ENCODE measurements at places on chromosomes 16 and 17.

DNA sequence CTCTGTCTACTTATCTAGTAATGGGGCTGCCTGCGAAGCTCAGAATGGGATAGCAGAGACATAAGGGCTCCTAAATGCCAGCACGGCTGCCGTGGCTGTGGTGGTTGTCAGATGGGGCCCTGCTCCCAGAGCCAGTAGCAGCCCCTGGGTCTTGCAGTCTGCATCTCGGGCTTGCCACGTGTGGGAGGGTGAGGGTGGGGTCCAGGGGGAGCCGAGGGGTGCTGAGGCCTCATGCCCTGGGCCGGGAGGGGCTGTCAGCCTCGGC lies 88.8 kb upstream of the GSE1 start:
- H3K4me3 ChIP-seq = no peak overlapping the region
- no peaks in the 10 kb centered on the region for H3K27me3 ChIP-seq
- H3K36me3 ChIP-seq = no peaks in the 10 kb centered on the region
- H3K27ac ChIP-seq = no peak overlapping the region

- no peak for DNase-seq
- no peak overlapping the region for H3K4me3 ChIP-seq
- H3K36me3 ChIP-seq = no peaks in the 10 kb centered on the region
- H3K4me1 ChIP-seq = no peaks in the 10 kb centered on the region
These were observed 40.1 kb downstream of the MPHOSPH6 start for GRCh38 chr16:82129881-82130280.

GRCh38 chr17:1073241-1073962 lies 76.5 kb downstream of the TIMM22 start:
- DNase-seq = no peak
- no peaks in the 10 kb centered on the region for H3K4me1 ChIP-seq
- no peaks in the 10 kb centered on the region for H3K27me3 ChIP-seq
- no peak overlapping the region for H3K27ac ChIP-seq

GRCh38 chr17:68544111-68544915 lies 32.1 kb downstream of the PRKAR1A start:
- no peak overlapping the region for H3K27ac ChIP-seq
- DNase-seq = no peak
- no peaks in the 10 kb centered on the region for H3K27me3 ChIP-seq
- no peak overlapping the region for H3K4me3 ChIP-seq
- H3K36me3 ChIP-seq = peaks cover 11% of the 10 kb centered on the region

DNA sequence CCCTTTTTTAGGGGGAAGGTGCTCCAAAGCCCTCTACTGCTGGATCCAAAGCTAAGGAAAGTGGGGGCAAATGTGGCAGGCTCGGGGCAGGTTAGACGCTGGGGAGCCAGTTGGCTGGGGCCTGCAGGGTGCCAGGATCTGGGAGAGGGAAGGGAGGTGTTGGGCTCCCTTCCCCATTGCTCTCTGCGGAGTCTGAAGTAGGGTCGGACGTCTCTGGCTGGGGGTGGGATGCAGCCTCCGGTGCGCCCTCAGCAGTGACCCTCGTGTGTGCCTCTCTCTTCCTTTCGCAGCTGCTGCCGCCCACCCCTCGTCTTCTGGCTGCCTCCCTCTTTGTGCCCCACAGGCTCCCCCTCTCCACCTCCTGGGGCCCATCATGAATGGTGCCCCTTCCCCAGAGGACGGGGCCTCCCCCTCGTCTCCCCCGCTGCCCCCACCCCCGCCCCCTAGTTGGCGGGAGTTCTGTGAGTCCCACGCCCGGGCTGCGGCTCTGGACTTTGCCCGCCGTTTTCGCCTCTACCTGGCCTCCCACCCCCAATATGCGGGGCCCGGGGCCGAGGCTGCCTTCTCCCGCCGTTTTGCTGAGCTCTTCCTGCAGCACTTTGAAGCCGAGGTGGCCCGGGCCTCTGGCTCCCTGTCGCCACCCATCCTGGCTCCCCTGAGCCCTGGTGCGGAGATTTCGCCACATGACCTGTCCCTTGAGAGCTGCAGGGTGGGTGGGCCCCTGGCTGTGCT lies 2.2 kb downstream of the SH2B1 start:
- H3K27ac ChIP-seq = no peak overlapping the region
- no peak overlapping the region for H3K4me3 ChIP-seq
- H3K4me1 ChIP-seq = peaks cover 15% of the 10 kb centered on the region
- peaks cover 35% of the 10 kb centered on the region for H3K36me3 ChIP-seq
- no peaks in the 10 kb centered on the region for H3K27me3 ChIP-seq

DNA sequence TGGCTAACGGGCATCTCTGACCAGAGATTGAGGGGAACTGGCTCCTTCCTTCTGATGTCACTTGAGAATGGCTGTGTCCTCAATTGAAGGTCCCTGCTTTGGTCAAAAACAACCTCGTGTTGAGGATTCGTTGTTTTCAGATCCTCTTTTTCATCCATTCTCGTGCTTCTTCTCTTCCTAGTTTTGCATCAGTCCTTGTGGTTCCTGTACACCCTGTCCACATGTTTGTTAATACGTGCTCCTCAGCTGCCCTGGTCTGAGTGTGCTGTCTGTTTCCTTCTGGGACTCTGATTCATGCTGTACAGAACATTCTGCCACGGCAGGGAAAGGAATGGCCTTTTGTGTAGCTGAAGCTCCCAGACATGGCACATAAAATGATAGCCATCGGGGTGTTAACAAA lies 863.2 kb upstream of the GOT2 start:
- no peak overlapping the region for H3K27ac ChIP-seq
- no peak for DNase-seq
- H3K4me1 ChIP-seq = no peaks in the 10 kb centered on the region
- no peaks in the 10 kb centered on the region for H3K36me3 ChIP-seq
- H3K27me3 ChIP-seq = no peaks in the 10 kb centered on the region

DNA sequence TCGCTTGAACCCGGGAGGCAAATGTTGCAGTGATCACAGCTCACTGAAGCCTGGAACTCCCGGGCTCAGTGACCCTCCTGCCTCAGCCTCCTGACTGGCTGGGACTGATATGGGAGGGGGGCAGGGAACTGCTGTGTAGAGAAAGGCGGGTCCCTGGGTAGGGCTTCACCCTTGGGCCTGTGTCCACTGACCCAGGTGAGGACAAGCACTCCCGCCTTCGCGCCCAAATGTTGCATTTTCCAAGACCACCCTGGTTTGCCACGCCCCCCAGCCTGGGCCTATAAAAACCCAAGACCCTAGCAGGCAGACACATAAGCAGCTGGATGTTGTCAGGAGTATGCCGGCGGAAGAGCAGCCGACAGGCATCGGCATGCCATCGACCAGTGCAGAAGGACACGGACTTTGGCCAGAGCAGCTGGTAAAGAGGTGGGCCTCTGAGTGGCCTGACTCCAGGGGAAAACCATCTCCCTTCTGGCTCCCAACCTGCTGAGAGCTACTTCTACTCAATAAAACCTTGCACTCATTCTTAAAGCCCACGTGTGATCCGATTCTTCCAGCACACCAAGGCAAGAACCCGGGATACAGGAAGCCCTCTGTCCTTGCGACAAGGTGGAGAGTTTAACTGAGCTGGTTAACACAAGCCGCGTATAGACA lies 19.1 kb downstream of the SMYD4 start:
- peaks cover 11% of the 10 kb centered on the region for H3K36me3 ChIP-seq
- H3K27me3 ChIP-seq = no peaks in the 10 kb centered on the region
- H3K27ac ChIP-seq = no peak overlapping the region
- H3K4me3 ChIP-seq = no peak overlapping the region

DNA sequence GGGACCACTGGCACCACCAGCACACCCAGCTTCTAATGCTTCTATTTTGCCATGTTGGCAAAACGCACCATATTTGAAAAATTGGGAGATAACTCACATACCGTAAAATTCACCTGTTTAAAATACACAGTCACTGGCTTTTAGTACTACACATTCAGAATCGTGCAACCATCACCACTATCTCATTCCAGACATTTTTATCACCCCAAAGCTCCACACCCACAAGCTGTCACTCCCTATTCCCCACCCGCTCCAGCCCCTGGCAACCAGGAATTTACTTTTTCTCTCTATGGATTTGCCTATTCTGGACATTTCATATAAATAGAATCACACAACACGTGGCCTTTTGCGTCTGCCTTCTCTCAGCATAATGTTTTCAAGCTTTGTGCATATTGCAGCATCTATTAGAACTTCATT lies 25.0 kb downstream of the PPL start:
- no peak overlapping the region for H3K4me3 ChIP-seq
- DNase-seq = no peak
- no peaks in the 10 kb centered on the region for H3K36me3 ChIP-seq
- no peaks in the 10 kb centered on the region for H3K27me3 ChIP-seq
- no peaks in the 10 kb centered on the region for H3K4me1 ChIP-seq
- H3K27ac ChIP-seq = no peak overlapping the region

DNA sequence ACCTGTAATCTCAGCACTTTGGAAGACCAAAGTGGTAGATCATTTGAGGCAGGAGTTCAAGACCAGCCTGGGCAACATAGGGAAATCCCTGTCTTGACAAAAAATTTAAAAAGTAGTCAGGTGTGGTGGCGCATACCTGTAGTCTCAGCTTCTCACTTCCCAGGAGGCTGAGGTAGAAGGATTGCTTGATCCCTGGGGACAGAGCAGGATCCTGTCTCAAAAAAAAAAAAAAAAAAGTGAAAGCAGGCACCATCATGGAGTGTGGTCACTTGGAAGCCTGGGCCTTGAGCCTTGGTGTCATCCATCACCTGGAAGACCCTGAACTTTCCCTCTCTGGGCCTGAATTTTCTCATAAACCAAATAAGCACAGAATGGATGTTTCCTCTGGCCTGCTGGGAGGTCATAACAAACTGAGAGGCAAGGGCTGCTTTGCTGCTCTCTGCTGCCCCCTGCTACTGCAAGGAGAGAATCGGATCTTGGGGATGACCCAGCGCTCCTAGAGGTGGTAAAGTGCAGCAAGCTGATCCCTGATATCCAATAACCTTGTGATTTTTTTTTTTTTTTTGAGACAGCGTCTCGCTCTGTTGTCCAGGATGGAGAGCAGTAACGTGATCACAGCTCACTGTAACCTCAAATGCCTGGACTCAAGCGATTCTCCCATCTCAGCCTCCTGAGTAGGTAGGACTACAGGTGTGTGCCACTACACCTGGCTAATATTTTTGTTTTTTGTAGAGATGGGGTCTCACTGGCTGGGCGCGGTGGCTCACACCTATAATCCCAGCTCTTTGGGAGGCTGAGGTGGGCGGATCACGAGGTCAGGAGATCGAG lies 75.9 kb upstream of the RNU2-1 start:
- no peak overlapping the region for H3K27ac ChIP-seq
- no peaks in the 10 kb centered on the region for H3K27me3 ChIP-seq
- no peak overlapping the region for H3K4me3 ChIP-seq
- H3K36me3 ChIP-seq = no peaks in the 10 kb centered on the region
- DNase-seq = peak; percentile 27

- H3K27ac ChIP-seq = no peak overlapping the region
- no peak overlapping the region for H3K4me3 ChIP-seq
- no peaks in the 10 kb centered on the region for H3K27me3 ChIP-seq
- no peaks in the 10 kb centered on the region for H3K4me1 ChIP-seq
- no peak for DNase-seq
- no peaks in the 10 kb centered on the region for H3K36me3 ChIP-seq
These were observed 11.3 kb upstream of the PDXDC1 start for GRCh38 chr16:14963281-14964173.

GRCh38 chr16:81445143-81445961 lies 744 bp downstream of the CMIP start:
- H3K27ac ChIP-seq = peak overlapping the region; percentile 61

DNA sequence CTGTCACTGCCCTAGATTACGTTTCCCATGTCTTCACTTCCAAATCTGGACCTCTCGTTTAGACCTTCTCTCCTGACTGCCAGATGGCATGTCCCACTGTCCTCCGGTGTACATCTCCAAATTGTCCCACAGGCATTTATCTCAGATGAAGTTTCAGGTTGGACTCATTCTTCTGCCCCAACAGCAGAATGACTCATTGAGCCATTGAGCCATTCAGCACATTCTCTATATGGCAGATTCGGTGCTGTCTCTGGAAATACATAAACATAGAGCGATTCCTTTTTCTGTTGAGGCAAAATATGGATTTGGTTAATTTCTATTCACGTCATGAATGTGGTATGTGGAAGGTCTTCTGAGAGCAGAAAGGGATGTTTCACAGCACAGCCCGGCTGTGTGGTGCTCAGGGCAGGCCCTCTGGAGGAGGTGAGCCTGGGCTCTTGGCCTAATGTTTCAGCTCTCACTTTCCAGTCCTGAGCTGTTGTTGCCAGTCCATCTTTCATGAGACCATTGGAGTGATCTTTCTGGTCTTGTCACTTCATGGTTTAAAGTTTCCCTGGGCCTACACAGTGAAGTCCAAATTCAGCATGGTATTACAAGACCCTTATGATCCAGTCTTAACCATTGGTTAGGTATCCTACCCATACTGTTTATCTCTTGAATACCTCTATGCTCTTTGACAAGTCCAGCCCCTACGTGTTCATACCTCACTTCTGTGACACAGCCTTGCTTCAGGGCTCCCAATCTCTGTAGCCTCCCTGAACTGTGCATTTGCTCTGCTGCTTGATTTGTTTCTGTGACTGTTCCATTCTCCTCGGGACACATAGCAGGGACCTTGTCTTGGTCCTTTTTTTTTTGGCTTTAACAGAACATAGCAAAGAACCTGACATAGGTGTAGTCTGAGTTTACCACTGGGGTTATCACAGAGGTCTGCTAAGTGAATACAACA lies 15.9 kb downstream of the HAPSTR1 start:
- no peaks in the 10 kb centered on the region for H3K27me3 ChIP-seq
- no peak for DNase-seq
- no peak overlapping the region for H3K27ac ChIP-seq
- no peak overlapping the region for H3K4me3 ChIP-seq
- H3K36me3 ChIP-seq = peaks cover 51% of the 10 kb centered on the region
- H3K4me1 ChIP-seq = peaks cover 80% of the 10 kb centered on the region

GRCh38 chr17:65557349-65558310 lies 3.8 kb downstream of the AXIN2 start:
- H3K36me3 ChIP-seq = no peaks in the 10 kb centered on the region
- H3K27ac ChIP-seq = no peak overlapping the region
- peak overlapping the region; percentile 97 for H3K4me3 ChIP-seq
- no peaks in the 10 kb centered on the region for H3K27me3 ChIP-seq
- peaks cover 9% of the 10 kb centered on the region for H3K4me1 ChIP-seq
- DNase-seq = no peak

GRCh38 chr16:79656553-79657115 lies 56.1 kb upstream of the MAF start:
- H3K4me3 ChIP-seq = no peak overlapping the region
- no peaks in the 10 kb centered on the region for H3K27me3 ChIP-seq
- H3K4me1 ChIP-seq = no peaks in the 10 kb centered on the region
- no peaks in the 10 kb centered on the region for H3K36me3 ChIP-seq
- H3K27ac ChIP-seq = no peak overlapping the region
- no peak for DNase-seq

GRCh38 chr16:86103320-86103719 lies 204.4 kb downstream of the IRF8 start:
- H3K4me3 ChIP-seq = no peak overlapping the region
- no peaks in the 10 kb centered on the region for H3K36me3 ChIP-seq
- no peaks in the 10 kb centered on the region for H3K4me1 ChIP-seq
- H3K27me3 ChIP-seq = no peaks in the 10 kb centered on the region
- no peak overlapping the region for H3K27ac ChIP-seq

- no peak for DNase-seq
- H3K36me3 ChIP-seq = no peaks in the 10 kb centered on the region
- H3K27me3 ChIP-seq = no peaks in the 10 kb centered on the region
- no peaks in the 10 kb centered on the region for H3K4me1 ChIP-seq
- no peak overlapping the region for H3K4me3 ChIP-seq
- peak overlapping the region; percentile 83 for H3K27ac ChIP-seq
These were observed 11.5 kb upstream of the WIPI1 start for GRCh38 chr17:68468788-68469187.
